ENCODE measurements at places on chromosomes 1 and 21.

DNA sequence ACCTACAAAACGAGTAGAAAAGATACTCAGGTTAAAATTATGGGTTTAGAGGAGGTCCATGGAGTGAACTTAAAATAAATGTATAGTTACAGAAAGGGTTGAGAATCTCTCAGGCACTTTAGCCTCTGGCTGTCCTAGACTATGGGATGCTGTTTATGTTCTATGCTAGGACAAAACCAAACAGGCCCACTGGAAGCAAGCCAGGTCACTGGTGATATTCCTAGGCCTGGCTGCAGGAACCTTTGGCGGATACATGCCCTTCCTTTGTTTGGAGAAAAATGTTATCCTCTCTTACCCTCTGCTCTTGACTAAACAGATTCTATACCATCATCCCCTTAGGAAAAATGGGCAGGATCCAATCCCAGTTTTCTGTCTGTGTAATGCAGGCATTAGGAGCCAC is 90.7 kb upstream of the DUSP10 start:
- DNase-seq, result no peak

DNA sequence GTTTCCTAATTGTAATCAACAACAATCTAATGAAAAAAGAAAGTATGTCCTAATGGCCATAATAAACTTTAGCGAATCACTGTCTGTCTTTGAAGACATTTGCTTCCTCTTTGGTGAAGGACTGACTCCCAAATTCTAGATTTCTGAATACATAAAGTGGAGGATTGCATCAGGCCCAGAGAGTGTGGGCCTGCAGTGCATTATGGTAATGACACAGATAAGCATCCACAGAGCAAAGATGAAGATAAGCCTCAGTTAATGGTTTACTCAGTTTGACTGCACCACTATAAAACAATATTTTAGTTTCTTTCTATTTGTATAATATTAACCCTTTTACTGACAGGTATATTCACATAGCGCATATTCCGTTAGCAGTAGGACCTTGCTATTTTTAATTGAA is 365.5 kb downstream of the KCTD3 start:
- DNase-seq, result no peak

GRCh38 chr1:59308839-59309238 is 11.9 kb downstream of the FGGY start:
- DNase-seq, result no peak

GRCh38 chr21:33670076-33670978 is 28.0 kb downstream of the ITSN1 start:
- DNase-seq, result no peak

GRCh38 chr21:14722841-14723483 is 176.8 kb upstream of the SAMSN1 start:
- DNase-seq, result no peak

DNA sequence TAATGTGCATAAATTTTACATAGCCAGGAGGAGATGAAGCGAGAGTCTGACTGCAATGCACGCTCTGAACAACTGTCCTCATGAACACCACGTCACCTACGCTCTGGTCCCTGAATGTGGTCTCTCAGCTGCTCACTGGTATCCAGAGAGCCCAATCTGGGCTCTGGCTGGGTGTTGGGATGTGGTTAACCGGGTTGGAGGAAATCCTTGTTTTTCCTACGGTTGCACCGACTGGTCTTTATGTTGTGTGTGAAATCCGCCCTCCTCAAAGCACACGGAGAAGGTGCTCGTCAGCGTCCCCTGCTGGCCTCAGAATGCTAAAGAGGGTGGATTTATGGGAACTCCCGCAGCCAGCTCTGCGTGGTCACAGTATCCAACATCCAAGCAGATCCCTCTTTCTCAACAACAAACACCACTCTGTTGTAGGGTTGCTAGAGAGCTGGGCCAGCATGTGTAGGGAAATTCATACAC is 51.8 kb upstream of the FAM89A start:
- peak; percentile 71 for DNase-seq

GRCh38 chr1:21064057-21064456 is 112.6 kb downstream of the EIF4G3 start:
- no peak for DNase-seq

- DNase-seq, result no peak
These were observed 224.3 kb upstream of the FGGY start for GRCh38 chr1:59072583-59072947.

- no peak for DNase-seq
These were observed 104.9 kb downstream of the CRYAA start for GRCh38 chr21:43273708-43274021.

- no peak for DNase-seq
These were observed 69.8 kb downstream of the LRIG2 start for GRCh38 chr1:113142791-113143190.

DNA sequence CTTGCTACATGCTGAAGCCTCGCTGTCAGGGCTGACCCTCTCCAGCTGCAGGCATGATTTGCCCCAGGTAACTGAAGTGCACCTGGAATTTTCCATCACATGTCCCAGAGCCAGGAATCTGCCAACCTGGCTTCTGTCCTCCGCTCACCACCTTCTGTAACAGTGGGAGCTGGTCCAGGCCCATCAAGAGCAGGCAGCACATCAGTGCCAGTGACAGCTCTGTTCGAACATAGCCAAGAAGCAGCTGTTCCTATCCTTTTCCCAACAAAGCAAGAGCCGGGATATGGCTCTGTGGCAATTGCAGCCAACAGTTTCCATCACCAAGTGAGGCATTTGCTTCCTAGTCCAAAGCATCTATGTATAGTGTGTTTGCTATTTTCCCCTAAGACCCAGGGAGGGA is 42.2 kb upstream of the KANK4 start:
- no peak for DNase-seq

DNA sequence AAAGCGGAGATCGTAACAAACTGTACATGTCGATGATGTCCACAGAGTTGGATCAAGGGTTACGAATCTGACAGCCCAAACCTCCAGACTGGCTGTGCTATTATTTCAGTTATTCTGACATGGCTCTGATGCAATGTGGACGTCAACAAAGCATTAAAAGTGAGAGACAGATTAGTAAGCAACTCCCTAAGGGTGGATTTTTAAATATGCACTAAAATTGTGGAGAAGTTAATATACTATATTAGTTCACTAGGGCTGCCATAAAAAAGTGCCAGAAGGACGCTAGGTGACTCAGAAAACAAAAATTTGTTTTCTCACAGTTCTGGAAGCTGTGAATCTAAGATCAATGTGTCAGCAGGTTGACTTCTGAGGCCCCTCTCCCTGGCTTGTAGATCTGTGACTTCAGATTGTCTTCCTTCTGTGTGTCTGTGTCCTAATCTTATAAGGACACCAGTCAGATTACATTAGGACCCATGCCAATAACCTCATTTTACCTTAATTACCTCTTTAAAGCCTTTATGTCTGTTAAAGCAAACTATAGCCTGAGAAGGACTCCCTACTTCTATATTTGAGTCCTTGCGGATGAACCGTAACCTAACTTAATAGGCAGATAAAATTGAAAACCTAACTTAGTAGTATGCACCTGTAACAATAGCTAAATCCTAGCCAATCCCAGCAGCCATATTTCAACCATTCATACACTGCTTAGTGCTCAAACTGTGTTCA is 66.0 kb upstream of the BACH1 start:
- DNase-seq, result no peak

DNA sequence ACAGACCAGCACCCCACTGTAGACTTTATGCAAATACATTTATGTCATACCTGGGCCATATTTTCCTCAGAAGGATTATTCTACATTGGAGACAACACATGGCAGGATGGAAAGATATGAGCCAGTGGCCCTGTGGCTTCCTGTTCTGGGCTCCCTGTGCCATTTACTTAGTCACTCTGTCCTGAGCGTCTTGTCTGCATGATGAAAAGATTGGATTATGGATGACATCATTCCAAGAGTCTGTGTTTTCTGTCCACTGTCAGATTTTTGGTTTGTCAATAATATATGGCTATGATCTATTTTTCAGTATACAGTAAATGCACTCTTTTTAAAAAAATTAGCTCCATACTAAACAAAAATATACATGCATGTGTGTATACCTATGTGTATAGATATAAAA is 30.8 kb downstream of the IGSF5 start:
- no peak for DNase-seq

DNA sequence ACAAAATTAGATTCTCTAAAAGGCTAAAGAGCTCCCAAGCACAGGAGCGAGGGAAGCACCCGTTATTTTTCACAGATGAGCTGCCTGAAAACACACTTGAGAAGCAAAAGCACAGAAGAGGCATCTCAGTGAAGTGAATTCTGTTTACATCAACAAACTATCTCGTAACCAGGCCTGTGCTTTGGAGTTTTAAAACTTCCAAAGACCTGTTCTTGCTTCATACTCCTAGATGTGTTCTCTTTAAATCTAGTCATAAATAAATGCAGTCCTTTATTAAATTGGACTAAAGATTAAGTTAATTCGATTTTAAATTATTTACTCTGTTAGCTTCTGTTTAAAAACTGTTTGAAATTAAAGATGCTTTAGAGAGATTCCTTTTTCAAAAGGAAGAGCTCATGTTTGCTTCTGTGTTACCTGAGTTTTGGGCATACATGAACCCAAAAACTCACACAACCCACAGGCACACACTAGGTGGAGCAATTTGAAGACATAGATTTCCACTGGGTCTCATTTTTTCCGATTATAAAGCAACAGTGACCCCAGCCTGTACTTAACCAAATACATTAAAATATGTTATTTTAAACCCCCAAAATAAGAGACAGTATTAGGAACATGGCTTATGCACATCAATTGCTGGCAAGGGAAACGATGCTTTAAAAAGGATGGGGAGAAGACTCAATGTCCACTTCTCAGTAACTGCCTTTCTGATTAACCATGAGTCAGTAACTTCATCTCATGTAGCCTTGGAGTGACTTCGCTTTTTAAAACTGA is 648.2 kb downstream of the SMYD3 start:
- no peak for DNase-seq

DNA sequence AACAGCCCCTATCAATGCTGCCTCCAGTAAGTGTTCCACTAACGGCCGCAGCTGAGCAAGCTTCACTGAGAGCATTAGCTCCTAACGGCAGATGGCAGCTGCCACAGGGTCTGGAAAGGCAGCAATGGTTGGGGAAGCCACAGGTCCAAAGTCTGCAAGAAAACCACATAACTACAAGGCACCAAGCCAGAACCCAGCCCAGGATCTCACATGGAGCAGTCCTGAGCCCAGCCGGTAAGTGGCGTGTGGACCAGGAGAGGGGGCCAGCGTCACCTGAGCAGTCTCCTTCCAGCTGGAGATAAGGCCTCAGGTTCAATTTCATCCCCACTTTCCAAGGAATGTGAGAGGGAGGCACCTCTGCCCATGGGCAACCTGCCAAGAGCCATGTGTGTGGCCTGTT is 13.2 kb downstream of the SYT2 start:
- no peak for DNase-seq

- DNase-seq, result no peak
These were observed 6.4 kb downstream of the PADI1 start for GRCh38 chr1:17211377-17211776.

- peak; percentile 39 for DNase-seq
These were observed 30.8 kb downstream of the XCL2 start for GRCh38 chr1:168512864-168513595.

- DNase-seq, result no peak
These were observed 28.1 kb downstream of the PTPN14 start for GRCh38 chr1:214523124-214523824.

DNA sequence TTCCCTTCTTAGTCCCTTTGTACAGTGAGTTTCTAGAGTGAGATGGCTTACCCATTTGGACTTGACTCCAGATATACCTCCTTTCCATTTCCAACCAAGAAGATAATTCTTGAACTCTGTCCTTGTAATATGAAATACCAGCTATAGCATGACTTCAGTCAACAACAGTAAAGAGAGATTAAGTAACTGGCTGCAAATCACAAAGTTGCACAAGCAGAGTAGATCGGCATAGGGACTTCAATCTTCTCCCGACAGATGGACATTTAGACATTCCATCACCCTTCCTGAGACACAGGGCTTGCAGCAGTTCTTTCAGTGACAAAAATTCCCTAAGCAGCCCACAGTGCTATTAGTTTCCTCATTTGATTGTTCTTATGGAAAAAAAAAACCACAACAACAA is 44.6 kb downstream of the JAK1 start:
- DNase-seq, result no peak

- DNase-seq, result peak; percentile 59
These were observed 18.3 kb downstream of the PPT1 start for GRCh38 chr1:40078512-40079333.

DNA sequence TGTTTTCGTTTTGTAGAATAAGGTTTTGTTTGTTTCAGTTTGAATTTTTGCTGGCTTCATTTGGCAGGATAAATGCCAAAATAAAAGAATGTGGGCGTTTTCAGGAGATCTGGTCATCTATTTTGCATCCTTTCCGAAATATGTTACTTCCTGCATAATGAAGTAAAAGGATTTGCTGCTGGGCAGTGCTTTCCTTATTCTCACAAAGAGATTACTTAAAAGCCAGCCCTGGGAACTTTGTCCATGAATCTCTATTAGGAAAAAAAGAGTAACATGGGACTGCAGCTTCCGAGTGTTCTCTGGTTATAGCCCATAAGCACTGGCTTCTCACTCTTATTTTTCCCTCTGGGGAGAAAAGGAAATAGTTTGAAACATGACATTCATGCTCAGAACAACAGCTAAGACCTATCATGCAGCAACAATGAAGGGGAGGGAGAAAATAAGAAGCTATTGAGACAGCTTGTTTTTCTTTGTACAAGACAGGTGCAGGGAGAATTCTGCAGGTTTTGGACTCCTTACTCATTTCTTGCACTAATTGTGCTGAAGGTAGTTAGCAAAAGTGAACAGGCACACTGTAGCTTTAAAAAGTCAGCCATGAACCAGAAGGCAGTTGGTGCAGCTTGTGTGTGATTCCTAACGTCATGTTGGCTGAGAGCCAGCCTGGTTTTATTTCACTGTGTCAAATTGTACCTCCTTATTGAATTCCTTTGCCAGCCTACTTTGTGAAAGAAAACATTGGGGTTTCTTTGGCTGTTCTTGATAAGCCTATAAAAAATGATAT is at the start of gene SAMD13:
Gene SAMD13 (plus strand): TSS at position 705 of the 781 bp plus-strand sequence. CDS start 1,527 bp downstream, outside the sequence.
- DNase-seq, result peak; percentile 57
